NCI-H1436 treated with DMSO at 0.1 percent for 48 hours (cell line): ENCODE measurements at places on chromosomes 3 and 15.

GRCh38 chr3:45803252-45803935 lies 7.1 kb upstream of the SLC6A20 start:
- no peak for DNase-seq

GRCh38 chr3:40847551-40847992 lies 322.8 kb downstream of the ZNF621 start:
- DNase-seq = no peak

DNA sequence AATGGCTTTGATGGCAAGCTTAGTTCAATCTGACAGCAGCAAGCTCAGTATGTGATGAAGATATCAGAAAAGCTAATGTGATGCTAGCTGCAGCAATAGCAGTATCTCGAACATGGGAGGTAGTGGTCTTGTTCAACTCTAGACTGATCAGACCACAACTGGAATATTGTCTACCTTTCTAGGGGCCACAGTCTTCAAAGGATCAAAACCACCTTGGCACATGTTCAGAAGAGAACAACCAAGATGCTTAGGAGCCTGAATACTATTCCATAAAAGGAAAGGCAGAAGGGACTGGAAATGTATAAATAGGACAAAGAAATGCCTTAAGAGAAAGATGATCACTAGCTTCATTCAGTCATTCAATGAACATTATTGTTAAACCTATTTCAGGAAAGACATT lies 2.3 kb downstream of the C3orf70 start:
- DNase-seq = no peak

DNA sequence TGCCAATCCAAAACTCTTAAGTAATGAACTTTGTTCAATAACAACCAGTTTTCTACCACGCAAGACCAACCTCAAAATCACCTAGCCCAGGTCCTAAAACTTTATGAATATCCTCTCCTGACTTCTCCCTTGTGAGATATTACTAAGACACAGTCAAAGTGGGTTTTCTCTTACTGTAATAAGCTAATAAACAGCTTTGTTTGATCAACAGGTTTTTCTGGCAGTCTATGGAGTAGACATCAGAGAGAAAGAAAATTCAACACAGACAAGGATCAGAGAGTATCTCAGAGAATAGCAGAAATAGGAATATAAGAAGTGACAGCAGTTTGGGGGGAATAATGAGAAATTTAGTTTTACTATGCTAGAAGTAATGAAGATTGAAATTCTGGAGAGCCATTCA lies 79.6 kb downstream of the NR2E3 start:
- no peak for DNase-seq

DNA sequence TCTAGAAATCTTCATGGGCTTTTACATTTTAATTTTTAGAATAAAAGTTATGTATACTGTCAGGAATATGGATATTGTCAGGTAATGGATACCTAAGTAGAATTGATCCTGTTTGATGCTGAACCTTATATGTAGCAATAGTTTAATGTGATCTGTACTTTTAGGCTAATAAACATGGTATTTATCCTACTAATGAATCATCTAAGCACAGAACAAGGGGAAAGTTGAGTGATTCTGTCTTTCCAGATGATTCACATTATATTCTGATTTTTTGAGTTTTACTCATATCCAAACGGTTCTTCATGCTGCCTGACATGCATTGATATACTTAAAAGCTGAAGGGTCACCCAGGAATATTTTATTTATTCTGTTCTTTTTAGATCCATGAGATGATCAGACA lies 34.5 kb downstream of the FANCI start:
- no peak for DNase-seq

- DNase-seq = no peak
Observed at GRCh38 chr15:62637574-62637897, 405.0 kb upstream of the TPM1 start.

GRCh38 chr3:63863150-63864007 lies at the start of the genes ATXN7 and THOC7:
Gene ATXN7 (plus strand): TSS chr3:63863867. CDS start chr3:63912599, 48,732 bp downstream.
Gene THOC7 (minus strand): TSS chr3:63863805. CDS start chr3:63863790, 15 bp downstream.
- DNase-seq = no peak

DNA sequence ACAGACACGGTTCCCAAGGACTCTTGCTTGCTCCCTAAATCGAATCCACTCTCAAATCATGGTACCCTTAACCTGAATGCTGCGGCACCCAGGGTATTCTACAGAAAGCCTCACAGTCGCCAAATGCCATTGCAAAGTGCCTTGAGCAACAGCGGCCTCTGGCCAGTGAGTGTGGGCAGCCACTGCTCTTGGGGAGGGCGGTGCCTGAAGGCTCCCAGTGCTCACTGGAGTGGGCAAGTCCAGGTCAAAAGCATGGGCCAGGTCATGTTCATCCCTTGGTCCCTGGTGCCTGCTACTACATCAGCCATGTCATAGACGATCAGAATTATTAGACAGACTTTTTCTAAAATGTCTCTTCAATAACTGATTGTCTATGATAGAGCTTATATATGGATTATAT lies 82.5 kb downstream of the ADAMTS17 start:
- DNase-seq = no peak

DNA sequence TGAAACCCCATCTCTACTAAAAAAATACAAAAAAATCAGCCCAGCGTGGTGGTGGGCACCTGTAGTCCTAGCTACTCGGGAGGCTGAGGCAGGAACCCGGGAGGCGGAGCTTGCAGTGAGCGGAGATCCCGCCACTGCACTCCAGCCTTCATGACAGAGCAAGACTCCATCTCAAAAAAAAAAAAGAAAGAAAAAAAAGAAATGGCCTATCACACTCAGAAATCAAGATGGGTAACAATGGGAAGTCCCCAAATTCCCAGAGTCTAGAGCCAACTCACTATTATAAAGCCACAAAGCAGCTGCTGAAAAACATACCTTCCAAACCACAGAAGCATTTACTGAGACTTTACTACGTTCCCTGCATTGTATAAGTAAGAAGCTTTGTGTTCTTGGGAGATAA lies 7.5 kb downstream of the HDGFL3 start:
- no peak for DNase-seq

DNA sequence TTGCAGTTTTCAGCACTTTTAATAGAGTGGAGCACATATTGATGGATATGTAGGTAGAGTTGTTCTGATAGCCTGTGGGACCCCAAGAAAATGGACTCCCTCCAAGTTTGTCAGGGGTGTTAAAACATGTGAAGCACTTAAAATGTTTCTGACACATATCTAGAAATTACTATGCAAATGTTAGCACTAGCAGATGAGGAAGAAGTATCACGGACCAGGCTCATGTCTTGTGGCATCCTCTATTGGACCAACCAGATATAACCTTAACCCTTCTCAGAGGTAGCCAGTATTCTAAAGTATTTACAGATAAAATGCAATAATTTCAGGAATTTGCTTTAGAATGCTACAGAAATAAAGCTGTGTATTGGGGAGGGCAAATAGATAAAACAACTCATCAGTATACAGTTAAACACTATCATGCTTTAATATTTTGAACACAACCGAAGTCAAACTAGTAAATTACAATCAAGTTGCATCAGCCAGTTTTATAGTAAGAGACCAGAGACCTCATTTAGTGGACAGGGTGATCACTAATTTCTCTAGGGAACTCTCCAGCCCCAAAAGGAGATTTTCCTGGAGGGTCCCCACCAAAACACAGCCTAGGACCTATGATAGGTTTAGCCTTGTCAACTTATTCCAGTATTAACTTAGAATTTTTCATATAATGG lies 57.2 kb upstream of the FBN1 start:
- no peak for DNase-seq

GRCh38 chr15:80834906-80835305 lies 55.7 kb downstream of the CEMIP start:
- DNase-seq = no peak

DNA sequence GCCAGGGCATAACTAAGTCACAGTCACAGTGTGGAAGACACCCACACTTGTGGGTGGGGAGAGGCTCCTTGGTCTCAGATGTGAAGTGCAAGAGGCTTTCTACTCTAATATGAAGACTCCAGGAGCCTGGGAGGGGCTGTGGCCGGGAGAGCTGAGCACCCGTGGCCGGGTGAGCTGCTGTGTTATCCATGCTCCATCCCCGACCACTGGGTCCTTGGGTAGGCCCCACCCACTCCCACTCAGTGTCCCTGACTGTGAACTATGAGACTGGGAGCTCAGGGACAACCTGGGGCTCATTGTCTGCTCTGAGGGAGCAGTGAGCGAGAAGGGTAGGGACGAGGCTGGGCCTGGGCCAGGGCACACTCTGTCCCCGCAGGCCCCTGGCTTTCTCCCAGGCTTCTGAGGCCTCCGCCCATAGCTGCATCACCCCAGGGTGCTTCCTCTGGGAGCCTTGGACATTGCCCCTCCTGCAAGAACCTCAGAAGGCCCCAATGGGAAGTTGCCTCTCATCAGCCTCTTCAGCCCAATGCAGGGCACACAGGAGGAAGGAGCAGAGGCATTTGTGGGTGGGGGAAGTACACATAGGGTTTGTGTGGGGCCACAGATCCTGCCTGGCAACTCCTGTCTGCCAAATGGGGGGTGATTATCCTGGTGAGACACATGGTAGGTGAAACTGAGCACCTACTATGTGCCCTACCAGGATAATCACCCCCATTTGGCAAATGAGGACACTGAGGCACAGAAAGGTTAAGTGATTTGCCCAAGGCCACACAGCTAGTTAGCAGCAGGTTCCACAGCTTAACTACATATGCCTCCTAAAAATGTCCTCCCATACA lies 2.4 kb downstream of the ANPEP start:
- DNase-seq = no peak

DNA sequence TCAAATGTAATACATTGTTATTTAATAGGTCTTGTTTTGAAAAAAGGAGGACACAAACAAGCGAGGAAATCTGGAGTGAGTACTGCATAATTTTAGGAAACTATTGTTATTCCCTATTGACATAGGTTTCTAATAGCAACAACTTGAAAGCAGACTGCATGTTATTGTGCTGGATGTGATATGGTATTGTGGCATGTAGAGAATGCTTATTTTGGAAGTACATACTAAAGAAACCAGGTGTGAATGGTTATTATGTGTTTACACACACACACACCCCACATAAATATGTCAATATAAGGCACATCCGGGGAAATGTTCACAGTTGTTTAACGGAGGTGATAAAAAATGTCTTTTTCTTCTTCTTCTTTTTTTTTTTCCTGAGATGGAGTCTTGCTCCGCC lies 5.9 kb upstream of the MORF4L1 start:
- DNase-seq = no peak

- no peak for DNase-seq
Observed at GRCh38 chr15:62989366-62990055, 53.0 kb upstream of the TPM1 start.

DNA sequence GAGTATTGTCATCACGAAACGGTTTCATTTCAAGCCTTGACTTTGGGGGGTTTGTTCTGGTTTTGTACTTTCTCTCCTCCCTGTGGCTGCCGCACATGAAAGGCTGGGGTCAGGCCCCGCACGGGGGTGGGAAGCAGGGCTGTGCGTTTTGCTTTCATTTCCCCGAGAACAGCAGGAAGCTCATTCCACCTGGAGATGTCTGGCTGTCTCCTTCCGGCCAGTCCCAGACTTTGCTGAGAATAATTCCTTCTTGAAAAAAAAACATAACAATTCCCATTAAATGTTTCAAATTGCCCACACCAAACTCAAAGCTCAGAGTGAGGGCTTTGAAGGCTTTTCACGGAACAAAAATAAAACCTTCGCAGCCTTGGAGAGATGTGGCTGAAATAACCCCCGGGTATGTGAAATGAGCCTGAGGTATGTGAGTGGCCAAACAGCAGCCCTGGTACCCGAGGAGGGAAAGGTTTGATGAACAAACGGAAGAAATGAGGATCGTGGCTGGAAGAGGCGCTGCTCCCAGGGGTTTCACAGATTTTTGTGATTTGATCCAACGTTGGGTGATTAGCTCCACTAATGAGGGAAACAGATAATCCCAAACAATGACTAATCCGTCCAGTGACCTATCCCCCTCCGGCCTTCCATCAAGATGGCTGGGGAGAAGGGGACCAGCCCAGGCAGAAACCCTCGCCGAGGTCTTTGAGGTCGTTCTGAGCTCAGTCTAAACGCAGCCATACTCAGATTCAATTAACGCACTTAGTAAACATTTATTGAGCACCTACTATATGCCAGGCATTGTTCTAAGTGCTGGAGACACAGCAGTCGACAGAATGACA lies 126.9 kb upstream of the MEF2A start:
- no peak for DNase-seq

DNA sequence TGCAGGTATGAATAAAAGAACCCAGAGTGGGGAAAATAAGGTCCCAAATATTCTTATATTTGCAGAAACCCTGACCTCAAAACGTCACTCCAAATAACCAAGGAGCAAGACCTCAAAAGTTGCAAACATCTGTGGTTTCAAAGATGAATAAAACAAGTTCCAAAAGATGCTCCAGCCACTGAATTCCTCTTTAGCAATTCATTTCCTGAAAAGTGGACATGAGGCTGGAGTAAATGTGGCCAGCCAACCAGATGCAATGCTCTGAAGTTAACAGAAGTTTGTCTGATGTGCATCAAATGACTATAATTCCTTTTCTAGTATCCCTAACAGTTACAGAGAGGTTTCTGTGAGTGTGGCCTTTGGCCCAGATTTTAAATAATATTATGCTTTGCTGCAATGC lies 71.2 kb upstream of the WNT5A start:
- DNase-seq = no peak

GRCh38 chr15:77528968-77529319 lies 103.8 kb downstream of the LINGO1 start:
- DNase-seq = no peak
